ENCODE measurements at places on chromosomes 12 and 14.

GRCh38 chr12:59151243-59151642, 230.9 kb upstream of the LRIG3 start:
- DNase-seq, result no peak

- DNase-seq, result no peak
Observed at GRCh38 chr12:118330421-118331018, 42.2 kb downstream of the TAOK3 start.

DNA sequence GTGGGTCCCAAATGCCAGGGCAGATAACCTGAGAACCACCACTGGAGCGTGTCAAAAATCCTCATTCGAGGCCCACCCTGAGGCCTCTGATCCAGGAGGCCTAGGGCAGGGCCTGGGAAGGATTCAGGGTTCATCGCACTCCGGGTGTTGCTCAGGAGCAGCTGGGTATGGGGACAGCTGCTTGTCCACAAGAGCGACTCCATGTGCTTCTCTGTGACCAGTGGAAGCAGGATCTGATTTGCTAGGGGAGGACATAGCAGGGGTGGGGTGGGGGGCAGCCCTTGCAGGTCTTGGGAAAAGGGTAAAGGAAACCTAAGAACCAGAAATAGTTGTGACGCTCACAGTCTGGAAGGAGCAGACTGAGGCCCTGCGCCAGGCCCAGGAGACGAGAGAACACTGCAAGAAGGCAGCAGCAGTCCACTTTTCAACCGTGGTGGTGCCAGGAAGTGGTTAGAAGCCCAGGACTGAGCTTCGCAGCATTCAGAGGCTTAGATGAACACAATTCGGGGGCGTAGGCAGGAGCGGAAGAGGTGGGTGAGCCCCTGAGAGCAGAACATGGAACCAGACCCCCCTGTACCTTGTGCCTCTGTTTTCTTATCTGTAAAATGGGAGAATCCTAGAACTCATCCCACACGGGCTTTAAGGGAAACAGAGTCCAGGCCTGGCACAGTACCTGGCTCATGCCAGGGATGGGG, 33.7 kb downstream of the ITPK1 start:
- DNase-seq, result peak; percentile 59

DNA sequence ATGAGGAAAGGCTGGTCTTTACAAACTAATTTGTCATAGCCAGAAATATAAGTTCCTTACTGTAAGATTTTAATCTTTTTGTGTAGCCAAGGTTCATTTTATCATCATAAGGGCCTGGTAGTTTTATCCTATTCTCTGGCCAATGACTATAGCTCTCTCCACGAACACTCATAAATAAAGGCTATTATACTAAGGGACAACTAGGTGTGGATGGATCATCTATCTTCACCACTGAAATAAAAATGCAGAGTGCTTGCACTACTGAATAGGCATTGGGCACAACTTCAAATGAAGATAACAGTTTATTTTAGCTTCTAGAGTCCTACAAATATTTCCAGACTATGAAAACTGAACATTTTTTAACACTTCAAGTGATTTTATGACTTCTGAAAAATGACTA, 698.6 kb downstream of the NOVA1 start:
- no peak for DNase-seq

- no peak for DNase-seq
Observed at GRCh38 chr12:50778663-50779590, 15.0 kb downstream of the ATF1 start.

DNA sequence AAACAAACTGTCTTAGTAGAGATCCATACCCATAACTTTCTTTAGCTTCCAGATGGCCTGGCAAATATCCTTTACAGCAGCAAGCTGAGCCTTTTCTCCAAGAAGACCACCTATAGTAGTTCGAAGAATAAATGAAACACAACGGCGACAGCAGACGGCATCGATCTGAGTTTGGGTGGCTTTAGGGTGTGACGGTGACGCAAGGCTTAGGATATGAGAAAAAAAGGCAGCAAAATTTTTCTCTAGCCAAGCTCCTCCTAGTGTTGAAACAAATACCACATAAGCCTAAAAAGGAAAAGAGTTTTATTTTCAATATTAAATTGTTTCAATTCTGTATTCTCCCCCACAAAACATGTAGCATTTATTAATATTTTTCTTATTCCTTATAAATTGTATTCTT, 33.3 kb downstream of the HEATR5A start:
- DNase-seq, result no peak

DNA sequence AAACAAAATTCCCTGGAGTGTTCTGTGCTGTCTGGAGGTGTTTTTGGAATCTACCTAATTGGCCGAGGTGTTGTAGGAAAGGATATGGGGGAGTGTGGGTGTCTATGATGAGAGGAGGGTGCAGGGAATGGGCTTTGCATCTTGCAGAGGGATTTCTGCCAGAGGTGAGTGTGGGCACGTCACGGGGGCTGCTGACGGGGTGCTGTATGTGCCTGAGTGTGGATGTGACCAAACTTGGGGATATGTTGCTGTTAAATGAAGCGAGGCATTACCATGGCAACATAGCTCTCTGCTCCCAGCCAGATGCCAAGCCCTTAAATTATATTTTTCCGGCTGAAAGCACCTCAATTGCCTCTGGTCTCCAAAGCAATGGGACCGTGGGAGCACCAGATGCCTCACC, 44.3 kb upstream of the SPTLC2 start:
- DNase-seq, result no peak

Data from activated CD8-positive, alpha-beta memory T cell treated with anti-CD3 and anti-CD28 coated beads, Interleukin-2, amount 50 U/mL, for 4 hours (primary cell).